ENCODE measurements at places on chromosomes 11 and 22.
A peak's percentile ranks its signal among the peaks of the same experiment; 100 is the strongest.

DNA sequence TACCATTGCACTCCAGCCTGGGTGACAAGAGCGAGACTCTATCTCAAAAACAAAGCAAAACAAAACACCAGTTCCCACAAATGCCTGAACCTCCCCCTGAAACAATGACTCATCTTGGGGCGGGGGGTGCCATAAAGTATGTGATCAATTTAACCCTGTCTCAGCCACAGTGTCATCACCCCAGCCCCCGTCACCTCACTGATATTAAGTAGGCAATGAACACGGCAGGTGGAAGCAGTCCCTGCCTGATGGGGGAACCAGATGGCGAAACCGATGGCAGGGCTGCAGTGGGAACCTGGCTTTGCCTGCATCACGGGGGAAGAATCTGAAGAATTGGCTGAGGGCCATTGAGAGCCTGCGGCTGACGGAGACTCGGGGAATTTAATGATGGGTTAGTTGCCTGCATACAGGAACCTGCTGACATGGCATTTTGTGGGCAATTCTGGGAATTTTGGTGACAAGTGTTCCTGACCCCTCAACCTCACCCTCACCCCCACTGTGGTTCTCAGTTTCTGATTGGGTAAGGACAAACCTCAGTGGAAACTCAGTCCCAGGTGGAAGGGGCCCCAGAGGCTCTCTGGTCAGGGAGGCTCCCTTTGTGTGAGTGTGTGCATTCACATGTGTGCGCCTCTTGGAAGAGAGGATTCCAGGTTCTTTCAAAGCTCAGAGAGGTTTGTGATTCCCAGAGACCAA is 39.1 kb upstream of the SHISAL1 start:
- no peak for DNase-seq

DNA sequence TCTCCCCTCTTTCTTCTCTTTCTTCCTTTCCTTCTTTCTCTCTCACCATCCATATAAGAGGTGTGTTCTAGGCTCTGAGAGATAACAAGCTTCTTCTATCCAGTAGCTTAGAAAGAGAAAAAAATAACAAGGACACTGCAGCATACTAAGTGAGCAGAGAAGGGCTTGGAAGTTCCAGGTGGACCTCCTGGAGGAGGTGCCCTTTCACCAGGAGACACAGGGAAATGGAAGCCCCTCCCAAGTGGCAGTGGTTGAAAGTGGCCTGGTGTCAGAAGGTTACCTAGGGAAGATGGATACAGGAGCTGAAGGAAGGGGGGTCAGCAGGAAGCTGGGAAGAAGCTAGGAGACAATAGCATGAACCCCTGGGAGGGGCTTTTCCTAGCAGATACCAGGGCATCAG is 5.5 kb downstream of the DCHS1 start:
- DNase-seq: no peak

DNA sequence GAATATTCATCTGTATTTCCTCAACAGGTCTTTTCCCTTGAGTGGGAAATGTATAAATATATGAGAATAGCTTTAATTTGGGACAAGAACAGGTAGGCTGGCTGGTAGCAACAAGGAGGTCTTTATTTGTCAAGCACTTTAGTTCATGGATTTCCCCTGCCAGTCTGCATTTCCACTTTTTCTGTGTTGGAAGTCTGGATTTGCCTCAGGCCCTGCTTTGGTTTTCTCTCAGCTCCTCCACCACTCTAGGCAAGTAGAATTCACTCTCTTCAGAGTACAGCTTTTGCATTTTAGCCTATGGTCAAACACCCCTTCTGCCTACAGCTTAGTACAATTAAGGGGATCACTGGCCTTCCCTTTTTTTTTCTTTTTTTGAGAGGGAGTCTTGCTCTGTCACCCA is 57.1 kb downstream of the QSER1 start:
- DNase-seq: no peak

DNA sequence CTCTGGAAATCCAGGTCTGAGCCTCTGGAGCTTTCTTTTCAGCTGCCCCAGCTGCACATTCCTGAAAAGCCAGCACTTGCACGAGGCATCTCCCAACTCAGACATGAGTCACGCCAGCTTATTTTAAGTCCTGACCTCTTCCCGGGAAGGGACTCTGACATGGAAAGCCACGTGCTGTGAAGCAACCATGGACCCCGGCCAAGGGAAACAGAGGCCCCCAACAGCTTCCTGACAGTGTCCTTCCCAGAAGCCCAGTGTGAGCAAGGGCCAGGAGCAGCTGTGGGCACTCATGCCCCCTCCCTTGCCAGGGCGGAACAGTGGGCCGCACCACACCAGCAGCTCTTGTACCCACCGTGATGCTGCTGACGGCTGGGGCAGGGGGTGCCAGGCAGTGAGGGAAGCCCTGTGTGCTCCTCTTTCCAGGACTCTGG is 118.8 kb upstream of the CADM1 start:
- no peak for DNase-seq

DNA sequence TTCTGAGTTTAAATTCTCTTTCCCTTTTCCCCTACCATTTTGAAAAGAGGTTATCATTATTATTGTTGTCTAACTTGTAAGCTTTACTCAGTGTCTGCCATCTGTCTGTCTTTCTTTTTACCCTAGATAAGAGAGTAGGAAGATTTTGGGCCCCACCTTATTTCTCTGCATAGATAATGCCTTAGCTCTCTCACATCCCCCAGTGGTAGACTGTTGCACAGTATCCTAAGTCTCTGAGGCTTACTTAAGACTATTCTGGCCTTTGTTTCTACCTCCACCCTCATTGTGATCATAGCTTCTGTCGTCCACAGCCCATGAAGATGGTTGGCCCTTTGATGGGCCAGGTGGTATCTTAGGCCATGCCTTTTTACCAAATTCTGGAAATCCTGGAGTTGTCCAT is 3.6 kb upstream of the OR51L1 start:
- DNase-seq: no peak

- DNase-seq: no peak
These were observed 37.0 kb downstream of the B3GAT1 start for GRCh38 chr11:134374891-134375550.

DNA sequence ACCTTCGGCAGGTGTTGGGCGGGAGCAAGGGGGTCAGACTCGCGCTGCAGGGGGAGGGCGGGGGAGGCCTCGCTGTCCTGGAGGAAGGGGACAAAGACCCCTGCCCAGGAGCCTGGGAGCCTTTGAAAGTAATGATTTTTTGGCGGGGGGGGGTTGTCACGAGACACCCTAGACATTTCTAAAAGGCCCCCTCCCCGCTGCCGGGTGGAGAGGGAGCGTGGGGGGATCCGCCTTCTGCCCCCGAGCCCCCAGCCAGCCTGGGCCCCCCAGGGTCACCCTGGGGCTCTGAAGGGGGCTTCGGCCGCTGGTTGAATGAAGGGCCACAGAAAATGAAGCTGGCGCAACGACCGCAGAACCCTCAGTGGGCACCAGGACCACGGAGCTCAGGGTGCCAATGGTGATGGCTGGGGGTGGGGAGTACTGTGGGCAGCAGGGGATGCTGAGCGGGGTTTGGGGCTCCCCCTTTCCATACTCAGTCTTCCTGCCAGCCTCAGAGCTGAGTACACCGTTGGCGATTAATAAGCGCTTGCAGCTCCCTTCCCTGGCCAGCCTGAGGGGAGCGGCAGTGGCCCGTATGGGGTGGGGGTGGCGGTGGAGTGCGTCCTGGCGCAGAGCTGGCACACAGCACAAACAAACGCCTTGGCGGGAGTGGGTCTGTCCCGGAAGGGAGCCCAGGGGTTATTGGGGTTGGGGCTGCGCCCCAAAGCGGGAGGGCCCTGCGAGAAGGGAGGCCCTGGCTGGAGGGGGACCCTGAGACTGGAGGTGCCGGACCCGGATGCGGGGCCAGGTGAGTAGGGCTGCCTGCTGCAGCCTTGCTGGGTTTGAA is 1.2 kb upstream of the DUSP8 start:
- DNase-seq: no peak

DNA sequence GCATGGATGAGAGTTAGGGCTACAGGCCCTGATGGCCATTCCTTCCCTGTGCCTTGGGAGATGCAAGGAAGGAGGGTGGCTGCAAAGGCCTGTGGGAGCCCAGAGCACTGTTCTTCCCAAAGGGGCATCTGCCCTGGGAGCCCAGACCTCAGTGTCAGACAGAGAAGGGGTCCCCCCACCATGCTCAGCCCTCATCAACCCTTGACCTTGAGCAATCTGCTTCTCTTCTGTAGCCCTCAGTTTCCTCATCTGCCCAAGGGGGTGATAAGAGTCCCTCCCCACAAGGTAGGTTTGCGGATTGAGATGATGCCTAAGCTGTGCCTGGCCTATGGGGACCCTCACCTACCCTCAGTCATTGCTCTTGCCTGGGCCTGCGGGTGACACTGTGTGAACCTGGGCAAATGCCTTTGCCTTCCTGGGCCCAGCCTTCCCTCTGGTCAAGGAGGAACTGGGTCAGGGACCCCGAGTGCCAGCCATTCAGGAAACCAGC is 47.5 kb downstream of the IGLL5 start:
- DNase-seq: no peak

- DNase-seq: no peak
These were observed 20.3 kb upstream of the CCDC90B start for GRCh38 chr11:83306200-83307080.

GRCh38 chr22:19959587-19960490 is 18.2 kb upstream of the TXNRD2 start:
- no peak for DNase-seq

DNA sequence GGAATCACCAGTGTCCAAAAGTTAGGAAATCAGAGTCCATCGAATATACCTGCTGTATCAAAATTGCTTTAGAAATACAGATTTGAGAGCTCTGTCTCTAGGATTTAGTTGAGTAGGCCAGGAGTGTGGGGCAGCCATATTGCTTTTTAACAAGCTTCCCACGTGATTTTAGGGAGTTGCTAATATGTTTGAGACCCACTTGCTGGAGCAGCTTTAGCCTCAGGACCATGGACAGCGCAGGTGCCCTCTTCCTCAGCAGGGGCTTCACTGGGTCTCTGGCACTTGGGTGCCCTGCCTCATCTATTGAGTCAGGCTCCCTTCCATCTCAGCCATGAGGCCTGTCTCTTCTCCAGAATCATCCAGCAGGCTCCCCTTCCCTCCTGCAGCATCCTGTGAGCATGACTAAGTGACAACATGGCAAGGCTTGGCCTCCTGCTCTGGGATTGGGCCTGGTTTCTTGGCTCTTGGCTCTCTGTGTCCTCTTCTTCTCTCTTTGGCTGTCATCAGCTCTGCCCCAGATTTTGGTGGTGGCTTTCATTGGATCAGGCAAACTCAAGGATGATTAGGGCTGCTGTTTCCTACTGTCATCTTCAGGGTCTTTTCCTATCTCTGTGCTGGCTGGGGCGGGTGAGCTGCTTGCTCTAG is 70.0 kb downstream of the SGSM1 start:
- no peak for DNase-seq

DNA sequence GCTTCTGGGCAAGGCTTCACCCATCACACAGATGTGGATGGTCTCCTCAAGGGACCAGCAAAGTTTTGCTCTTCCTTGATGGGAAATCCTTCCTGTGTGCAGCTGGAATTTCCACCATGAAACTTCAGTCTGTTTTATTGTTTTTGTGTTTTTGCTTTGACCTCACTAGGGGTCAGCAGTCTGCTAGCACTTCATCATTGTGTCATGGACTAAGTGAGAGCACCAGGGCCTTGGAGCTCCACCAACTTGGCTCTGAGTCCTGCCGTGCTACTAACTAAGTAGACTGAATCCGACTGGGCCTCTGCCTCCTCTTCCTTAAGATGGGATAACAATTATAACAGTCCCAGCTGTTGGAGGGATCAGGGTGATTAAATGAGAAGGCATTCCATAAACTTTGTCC is 305.8 kb upstream of the NCAM1 start:
- DNase-seq: no peak

GRCh38 chr11:73729594-73730206 is 31.2 kb downstream of the RAB6A start:
- DNase-seq: no peak

DNA sequence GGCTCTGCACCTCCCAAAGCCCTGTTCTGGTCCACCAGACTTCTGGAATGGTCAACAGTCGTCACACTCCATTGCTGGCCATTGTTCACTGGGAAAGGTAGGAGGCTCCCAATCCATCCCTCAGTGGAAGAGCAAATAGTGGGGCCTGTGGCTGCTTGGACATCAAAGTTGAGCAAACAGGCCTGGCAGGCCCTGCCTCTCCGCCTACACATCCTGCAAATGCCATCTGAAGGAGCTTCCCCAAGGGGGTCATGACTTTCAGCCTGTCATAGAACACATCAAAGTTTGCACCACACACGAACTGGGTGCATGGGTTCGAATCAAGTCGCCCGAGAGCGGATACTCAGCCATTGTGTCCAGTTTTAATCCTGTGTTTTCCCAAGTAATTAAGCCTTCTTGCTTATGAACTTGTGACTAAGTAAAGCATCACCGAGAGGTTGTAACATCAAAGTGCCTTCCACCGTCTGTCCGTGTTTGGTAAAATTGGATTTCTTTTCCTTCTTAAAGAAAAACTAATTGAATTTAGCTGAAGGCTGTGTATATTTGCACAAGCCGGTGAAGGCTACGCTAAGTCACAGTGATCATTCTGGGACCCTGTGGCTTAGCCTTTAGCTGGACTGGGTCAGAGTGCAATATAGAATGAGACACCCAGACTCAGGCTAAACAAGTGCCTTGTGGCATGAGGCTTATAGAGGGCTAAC is 36.1 kb downstream of the CLPB start:
- no peak for DNase-seq

- no peak for DNase-seq
These were observed 22.7 kb downstream of the LRFN4 start for GRCh38 chr11:66879583-66879982.

DNA sequence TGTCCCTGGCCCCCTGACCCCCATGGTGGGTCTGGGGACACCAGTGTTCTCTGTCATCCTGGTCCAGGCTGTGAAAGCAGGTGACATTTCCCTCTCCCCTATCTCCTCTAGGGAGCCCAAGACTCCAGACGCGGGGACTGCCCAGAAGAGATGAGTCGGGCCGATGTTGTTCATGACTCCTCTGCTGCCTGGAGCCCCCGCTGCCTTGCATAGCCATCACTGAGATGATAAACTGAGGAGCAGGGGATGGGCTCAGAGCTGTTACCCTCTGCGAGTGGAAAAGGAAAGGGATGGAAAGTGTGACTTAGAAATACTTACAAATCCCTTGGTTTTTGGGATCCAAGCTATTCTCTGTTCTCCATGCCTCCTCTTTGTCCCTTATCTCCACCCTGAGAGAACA is 209.6 kb downstream of the DSCAML1 start:
- DNase-seq: no peak

GRCh38 chr11:37967635-37968034 is 1369.6 kb upstream of the RAG2 start:
- DNase-seq: no peak

- no peak for DNase-seq
These were observed 325.1 kb upstream of the MPPED2 start for GRCh38 chr11:30911247-30911646.

GRCh38 chr11:69906453-69906907 is 87.3 kb upstream of the FGF3 start:
- DNase-seq: no peak

GRCh38 chr11:122717264-122717867 is 61.8 kb downstream of the UBASH3B start:
- DNase-seq: peak; percentile 18

DNA sequence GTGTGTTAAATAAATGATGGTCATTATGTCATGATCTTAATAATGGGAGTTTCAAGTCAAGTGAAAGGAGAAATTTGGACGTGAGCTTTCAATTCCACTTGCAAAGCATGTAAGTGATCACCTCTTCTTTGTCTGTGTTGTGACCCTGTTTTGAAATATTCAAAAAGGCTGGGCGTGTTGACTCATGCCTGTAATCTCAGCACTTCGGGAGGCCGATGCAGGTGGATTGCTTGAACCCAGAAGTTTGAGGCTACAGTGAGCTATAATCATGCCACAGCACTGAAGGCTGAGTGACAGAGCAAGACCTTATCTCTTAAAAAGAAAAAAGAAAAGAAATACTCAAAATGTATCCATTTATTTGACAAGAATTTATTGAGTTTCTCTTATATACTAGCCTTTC is 32.9 kb upstream of the EED start:
- no peak for DNase-seq

All from activated T-cell treated with anti-CD3 and anti-CD28 coated beads for 24 hours (primary cell).